NCI-H1105 treated with DMSO at 0.1 percent for 48 hours (cell line): ENCODE measurements at places on chromosomes 13 and 19.

DNA sequence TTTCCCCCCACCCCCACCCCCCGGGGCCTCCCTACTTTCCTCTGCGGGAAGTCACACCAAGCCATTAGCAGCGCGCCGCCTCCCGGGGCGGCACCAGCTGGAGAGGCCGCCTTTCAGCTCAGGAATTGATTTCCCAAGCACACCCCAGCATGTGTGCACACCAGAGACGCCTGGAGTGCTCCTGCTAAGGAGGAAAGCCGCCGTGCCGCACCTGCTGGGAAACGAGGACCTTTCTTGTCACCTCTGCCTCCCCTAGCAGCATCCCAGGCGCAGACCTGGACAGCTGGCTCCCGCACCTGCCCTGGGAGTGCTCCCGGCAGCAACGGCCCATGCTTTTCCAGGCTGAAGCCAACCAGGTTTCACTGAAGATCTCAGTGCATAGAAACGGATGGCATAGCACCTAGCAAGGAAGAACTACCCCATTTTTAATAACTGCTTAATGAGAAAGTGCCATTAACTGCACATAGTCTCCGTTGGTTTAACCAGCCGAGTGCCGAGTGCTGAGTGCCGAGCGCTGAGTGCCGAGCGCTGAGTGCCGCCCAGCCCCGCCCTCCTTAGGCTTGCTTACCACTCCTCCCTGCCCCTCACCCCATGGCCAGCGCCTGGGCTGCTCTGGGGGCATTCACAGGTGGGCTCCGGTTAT lies 165.0 kb downstream of the USP12 start:
- peak; percentile 73 for DNase-seq

DNA sequence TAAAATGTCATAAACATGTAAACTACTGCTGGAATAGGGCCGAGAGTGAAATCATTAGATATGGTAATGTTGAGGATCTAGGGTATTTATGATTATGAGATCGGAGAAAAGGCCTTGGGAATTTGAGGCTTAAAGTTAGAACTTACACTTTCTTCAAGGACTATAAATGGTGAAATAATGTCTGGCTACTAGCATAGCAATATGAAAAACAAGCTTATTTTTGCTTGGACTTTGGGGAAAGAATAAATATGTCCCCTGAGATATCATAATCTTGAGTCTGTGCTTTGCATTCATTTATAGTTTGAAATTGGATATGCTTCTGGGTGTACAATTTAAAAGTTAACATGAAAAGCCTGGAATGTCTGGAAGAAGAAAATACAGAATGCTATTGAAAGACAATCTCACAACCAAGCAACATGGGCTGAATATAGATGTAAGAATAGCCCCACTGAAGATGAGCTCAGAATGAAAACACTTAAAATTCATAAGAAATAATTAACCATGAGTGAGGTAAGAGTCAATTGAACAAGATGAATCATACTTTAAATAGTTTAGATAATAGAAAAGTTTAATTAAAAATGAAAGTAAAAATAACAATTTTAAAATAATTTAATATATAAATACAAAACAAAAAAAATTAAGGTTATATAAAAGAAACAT lies 1555.4 kb upstream of the MIR17HG start:
- DNase-seq = no peak

DNA sequence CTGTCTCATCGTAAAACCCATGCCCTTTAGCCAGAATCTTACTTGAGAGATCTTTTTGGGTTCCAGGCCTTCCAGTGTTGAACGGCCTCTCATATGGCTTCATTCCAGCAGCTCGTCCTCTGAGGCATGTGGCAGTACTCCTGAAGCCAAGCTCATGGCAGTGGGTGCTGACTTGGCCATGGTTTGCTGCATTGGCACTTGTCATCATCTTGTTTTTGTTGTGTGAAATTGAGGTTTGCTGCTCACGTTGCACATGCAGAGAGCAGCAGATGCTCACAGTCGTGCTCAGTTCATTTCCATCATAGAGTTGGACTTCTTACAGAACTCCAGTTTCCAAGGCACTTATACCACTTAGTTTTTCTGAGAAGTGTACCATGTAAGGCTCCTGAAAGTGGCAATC lies 14.9 kb downstream of the TEX29 start:
- DNase-seq = no peak

DNA sequence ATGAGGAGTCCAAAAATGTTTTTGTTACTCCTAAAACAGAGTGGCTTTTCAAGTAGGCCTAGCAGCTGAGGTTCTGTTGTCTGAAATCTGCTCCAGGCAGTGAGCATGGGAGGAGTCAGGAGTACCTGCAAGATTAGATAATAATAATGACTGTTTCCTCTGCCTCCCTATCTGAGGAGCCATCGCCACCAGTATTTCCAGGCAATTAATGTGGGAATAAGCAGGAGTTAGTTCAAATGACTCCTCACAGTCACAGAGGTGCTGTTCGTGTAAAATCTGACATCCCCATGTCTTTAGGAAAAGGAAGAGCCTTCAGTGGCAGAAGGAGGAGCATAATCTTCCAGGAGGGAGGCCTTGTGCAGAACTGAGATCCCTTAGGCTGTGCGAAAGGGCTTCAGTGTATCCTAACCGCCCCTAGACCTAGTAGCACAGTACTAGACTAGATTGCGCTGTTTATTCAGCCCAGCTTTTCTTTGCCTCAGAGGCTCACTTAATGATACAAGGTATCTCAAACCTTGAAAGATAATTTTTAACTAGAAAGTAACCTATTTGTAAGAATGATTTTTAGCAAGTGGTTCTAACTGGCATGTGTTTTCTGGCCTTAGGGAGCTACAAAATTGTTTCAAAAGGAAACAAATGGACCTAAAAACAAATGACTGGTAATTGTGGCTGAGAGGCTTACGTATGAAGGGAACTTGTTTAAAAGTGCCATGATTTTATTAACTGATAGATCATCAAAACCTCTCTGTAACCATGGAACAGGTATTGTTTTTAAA lies 49.0 kb downstream of the FREM2 start:
- no peak for DNase-seq

- peak; percentile 11 for DNase-seq
These were observed 112.1 kb downstream of the ZIC5 start for GRCh38 chr13:99859178-99860177.

DNA sequence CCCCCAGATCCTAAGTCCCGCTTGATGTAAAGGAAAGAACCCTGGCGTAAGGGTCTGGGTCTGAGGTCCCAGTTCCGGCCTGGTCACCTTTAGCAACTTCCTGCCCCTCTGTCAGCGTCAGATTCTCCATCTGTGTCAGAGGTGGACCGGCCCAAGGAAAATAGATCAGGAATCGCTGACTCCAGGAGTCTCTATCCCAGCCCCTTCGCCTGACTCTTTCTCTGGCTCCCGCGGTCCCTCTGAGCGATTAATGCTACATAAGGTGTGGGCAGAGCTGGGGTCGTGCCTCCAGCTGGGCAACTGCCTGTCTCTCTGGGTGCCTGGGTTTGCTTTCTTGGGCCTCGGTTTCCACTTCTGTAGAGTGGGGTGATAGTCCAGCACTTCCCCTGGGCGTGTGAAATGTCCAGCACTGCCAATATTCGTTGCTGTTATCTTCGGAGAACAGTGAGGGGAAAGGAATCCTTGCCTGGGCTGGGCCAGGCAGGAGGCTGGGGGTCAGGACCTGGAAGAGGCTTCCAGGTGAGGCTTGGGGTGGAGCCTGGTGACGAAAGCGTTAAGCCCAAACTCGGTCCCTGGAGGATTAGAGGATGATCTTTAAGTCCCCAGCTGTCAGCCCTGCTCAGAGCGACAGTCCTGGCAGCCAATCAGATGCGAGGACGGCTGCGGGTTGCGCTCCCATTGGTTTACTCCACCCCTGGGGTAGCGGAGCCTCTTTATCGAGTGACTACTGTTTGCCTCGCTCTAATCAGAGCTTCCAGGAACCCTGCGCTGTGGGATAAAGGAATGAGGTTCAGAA lies 767 bp downstream of the ABCA7 start:
- peak; percentile 90 for DNase-seq

DNA sequence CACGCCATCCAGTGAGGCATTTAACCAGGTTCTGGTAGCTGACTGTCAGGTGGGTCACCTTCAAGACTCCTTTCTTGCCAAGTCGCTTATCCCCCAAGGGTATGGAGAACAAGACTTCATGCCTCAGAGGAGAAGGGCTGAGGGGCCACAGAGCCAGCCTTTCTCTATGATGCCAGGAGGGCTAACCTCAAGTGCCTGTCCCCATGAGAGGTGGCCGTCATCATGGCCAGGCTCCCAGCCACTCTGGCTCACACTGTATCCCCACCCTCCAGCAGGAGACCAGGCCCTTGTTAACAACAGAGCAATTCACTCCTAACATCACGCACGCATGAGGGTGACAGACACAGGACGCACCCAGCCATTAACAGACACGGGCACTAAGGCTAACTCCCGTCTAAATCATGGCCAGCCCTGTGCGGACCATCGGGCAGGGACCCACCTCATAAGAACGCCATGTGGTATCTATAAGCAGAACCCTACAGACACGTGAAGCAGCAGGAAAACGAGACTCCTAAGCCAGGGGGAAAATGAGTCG lies 38.6 kb upstream of the ISYNA1 start:
- DNase-seq = no peak

- no peak for DNase-seq
These were observed 2.7 kb downstream of the ADGRE5 start for GRCh38 chr19:14383661-14384555.

DNA sequence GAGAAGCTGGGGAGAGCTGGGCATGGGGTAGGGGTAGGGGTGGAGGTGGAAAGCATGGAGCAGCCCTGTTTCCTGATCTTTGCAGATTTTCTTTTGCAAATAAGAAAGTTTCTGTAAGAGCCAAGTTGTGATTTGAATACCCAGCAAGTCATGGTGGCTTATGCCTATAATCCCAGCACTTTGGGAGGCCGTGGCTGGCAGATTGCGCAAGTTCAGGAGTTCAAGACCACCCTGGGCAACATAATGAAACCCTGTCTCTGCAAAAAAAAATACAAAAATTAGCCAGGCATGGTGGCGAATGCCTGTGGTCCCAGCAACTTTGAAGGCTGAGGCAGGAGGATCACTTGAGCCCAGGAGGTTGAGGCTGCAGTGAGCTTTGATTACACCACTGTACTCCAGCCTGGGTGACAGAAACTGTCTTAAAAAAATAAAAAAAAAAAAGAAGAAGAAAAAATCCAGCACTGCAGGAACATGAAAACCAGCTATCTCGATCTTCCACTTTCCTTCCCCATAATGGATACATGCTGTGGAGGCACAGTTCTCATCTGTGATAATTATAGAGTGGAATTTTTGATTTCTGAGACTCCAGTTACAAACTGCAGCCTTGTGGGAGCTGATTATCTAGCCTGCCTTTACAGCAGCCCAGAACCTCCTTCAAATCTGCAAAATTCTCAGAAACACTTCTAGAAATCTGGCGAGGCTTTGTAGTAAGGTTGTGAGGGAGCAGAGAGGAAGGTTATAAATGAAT lies 12.1 kb upstream of the TEX26 start:
- no peak for DNase-seq

GRCh38 chr13:110868720-110869119 lies 46.1 kb downstream of the ANKRD10 start:
- no peak for DNase-seq

GRCh38 chr19:55692681-55693081 lies 17.7 kb downstream of the EPN1 start:
- DNase-seq = no peak

GRCh38 chr19:21709464-21709863 lies 57.9 kb downstream of the ZNF100 start:
- DNase-seq = no peak

DNA sequence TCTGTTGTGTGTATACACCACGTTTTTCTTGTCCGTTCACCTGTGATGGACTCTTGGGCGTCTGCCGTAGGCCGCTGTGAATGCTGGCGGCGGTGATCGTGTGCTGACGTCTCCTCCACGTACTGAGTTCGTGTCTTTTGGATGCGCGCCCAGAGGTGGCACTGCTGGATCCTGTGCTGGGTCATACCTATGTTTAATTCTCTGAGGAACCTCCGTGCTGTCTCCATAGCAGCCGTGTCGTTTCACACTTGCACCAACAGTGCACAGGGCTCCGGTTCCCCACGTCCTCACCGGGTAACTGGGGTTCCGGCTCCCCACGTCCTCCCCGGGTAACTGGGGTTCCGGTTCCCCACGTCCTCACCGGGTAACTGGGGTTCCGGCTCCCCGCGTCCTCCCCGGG lies 56.2 kb downstream of the ATP11A start:
- no peak for DNase-seq

DNA sequence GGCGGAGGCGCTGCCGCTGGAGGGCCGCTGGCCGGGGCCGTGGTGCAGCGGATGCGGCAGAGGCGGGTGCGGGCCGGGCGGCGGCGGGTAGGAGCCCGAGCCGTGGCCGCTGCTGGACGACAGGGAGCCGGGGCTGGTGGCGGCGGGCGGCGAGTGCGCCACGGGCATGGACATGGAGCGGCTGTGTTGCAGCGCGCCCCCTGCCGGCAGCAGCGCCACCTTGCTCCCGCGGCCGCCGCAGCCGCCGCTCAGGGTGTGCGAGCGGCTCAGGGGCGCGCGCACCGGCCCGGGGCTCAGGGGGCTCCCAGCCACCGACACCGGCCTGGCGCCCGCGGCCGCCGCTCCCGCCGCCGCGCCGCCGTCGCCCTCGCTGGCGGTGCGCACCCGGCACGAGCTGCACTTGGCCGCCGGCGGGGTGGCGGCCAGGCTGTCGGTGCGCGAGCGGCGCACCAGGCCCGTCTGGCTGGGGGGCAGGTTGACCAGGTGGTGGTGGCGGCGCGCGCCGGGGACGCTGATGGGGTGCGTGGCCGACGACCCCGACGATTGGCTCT lies 1.7 kb downstream of the IRS2 start:
- DNase-seq = peak; percentile 76

DNA sequence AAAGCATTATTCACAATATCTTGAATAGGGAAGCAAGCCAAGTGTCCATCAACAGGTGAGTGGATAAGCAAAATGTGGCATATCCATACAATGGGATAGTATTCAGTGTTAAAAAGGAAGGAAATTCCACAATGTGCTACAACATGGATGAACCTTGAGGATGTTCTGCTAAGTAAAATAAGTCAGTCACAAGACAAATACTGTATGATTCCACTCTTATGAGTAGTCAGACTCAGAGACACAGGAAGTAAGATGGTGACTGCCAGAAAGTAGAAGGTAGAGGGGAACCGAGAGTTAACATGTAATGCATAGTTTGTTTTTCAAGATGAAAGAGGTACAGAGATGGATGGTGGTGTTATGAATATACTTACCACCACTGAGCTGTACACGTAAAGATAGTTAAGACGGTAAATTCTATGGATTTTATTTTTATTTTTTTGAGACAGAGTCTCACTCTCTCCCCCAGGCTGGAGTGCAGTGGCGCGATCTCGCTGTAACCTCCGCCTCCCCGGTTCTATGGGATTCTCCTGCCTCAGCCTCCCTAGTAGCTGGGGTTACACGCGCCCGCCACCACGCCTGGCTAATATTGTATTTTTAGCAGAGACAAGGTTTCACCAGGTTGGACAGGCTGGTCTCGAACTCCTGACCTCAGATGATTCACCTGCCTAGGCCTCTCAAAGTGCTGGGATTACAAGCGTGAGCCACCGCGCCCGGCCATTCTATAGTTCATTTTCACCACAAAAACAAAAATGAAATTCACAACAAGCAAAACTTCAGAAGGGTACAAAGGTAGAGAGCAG lies 1.0 kb upstream of the CHAMP1 start:
- no peak for DNase-seq
